ENCODE measurements at places on chromosomes 12 and 14.

DNA sequence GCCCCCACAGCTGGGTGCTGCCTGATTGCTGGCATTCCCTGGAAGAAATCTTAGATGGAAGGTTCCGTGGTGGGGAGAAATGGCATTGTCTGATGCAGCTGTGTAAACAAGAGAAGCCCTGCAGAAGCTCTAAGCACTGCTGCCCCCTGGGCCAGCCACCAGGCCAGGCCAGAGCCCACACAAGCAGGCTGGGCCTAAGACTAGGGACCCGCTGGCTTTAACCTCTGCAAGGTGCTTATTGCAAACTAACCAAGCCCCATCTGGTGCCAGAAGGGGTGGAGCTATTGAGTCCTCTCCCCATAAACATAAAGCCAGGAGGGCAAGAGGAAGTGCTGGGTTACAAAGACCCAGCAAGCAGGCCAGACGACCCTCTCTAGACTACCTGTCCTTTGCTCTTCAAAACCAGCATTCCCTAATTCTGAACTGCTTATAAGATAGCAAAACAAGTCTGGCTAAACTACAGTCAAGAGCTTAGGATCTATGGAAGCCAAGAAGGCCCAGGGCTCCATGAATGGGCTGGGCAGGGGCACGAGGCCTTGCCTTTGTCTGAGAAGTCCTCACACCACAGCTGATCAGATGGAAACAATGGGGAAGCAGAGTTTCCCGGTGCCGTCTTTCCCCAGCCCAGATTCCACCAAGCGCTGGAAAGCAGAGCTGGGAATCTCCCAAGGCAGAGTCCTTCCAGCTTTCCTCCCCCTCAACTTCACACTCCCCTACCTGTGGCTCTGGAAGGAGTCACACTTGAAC lies 28.8 kb downstream of the P2RX4 start:
- DNase-seq, result no peak

- no peak for DNase-seq
Observed at GRCh38 chr12:12032260-12032791, 38.4 kb upstream of the BCL2L14 start.

DNA sequence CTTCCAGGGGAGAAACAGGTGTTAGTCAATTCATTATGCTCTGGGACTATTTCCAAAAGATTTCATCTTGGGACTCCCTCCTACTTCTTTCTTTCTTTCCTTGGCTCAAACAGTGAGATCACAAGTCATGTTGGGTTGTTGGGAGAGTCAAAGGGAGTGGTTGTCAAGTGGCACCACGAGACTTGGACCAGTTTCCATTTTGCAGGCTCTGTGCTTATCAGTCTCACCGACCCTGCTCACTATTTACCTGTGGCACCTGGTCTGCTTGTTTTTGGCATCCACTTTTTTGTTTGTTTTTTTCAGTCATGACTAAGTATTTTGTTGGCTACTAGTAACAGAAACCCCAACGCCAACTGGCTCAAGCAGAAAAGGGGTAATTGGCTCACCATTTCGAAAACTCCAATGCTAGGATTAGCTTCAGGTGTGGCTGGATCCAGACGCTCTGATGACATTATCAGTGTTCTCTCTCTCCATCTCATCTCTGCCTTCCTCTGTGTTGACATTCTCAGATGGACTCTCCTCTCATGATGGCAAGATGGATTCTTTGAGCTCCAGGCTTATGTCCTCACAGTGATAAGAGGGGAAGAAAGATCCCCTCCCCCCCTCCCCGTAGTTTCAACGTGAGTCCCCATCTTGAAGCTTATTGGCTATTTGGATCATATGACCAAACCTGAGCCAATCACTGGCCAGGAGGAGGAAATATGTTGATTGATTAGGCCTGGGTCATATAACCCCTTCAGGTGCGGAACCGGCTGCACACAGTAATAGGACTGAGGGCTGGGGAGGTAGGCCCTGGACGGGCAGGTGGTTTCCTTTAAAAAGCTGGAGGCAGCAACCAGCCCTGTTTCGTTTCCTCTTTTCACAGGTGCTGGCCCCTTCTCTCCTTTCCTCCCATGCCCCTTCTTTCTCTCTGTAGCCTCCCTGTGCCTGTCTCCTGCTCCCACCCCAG lies 84.2 kb downstream of the AACS start:
- DNase-seq, result no peak

DNA sequence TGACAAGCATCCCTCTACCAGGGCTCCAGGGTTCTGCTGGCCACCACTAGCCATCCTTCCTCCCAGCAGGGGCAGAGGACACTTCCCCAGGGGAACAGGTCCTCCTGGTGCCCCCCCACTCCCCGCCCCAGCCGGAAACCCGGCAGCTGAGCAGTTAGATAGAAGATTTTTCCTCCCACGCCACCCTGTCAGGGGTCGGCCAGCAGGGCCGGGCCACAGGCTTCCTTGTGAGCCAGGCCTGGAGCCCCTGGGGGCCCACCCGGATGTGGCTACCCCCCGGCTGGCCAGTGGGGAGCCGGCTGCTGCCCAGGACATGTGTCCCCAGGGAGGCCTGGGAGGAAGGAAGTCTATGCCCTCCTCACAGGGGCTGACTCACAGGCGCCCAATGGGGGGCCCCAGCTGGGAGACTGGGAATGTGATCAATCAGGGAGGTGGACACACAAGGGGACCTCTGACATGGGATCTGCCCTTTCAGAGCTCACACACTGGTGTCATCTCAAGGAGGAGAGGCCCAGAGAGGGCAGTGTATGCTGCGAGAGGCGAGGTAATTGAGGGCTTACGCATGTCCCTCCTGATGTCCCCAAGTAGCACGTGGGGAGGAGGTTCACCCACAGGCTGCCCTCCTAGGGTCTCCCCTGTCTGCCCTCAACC lies 4.2 kb downstream of the SH2B3 start:
- no peak for DNase-seq

DNA sequence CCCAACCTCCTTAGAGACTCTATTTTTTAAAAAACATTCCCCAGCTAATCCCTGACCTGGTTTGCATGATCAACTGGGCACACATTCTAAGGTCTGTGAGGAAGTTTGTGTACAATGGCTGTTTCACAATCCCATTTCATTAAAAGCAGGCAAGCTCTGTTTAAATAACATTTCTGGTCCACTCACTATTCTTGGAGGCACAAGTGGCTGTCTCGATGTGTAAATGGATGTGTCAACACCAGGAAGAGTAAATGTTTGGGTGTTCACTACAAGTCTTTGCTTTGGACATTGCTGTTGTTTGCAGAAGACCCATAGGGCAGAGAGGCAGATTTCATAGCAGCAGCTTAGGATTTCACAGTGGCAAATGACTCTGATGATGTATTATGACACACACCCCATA lies 98.3 kb downstream of the PDZRN4 start:
- no peak for DNase-seq

DNA sequence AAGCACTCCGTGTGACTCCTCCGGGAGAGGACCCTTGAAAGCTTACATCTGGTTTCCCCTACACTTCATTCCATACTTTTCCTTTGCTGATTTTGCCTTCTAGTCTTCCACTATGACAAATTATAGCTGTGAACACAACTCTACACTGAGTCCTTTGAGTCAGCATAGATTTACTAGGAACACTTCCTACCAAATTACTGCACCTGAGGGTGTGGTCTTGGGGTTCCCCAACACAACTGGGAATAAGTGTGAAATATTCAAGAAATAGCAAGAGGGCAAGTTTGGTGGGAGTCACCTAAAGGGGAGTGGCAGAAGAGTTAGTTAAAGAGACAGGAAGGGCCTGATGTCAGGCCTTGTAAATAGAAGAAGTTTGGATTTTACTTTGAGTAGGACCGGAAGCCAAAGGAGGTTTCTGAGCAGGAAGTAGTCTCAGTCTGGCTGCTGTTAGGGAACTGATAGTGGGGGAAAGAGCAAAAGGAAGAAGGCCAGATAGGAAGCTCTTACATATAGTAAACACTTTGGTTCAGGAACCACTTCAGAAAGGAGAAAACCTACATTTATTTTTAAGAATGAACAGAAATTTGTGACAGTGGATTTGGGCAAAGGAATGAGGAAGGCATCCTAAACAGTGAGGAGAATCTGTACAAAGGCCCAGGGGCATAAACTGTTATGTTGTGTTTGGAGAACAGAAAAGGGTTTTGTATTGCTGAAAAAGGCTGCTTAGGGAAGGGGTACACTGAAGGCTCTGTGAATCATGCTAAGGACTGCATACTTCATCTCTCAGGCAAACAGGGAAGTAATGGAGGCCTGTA lies 14.2 kb downstream of the SEL1L start:
- no peak for DNase-seq

DNA sequence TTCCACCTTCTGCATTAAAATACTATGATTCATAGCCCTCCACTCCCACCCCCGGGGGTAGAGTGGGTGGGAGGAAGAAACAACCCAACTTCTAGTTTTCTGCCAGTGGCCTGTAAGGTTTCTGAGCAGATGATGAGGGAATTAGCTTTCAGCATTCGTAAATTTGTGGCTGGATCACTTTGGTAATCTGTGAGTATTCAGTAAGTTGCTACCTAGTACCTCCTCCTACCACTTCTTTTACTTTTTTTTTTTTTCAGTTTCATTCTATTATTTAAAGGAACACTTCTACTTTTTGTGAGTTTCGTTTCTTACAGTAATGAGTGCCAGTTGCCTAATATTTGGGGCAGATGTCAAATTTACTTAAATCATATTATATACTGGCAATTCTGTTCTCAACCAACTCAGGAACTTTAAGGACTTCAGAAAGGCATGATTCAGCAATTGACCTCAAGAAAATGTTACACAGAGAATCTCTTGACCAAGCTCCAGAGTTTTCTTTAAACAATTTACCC lies 42.4 kb upstream of the EMP1 start:
- DNase-seq, result no peak

- no peak for DNase-seq
Observed at GRCh38 chr14:104558231-104559027, 21.1 kb upstream of the C14orf180 start.

Measured in nucleus accumbens (tissue), 56 donors.